ENCODE measurements at places on chromosomes 3 and 15. TPM values are rescaled to one million over a fixed set of nuclear protein-coding genes. Genes with fewer than 3 reads are reported as not detected.

GRCh38 chr3:48879994-48880377, 18.7 kb downstream of the SLC25A20 start:
- H3K4me3 ChIP-seq = no peak overlapping the region
- H3K36me3 ChIP-seq = peaks cover 51% of the 10 kb centered on the region
- DNase-seq = no peak
- no peaks in the 10 kb centered on the region for H3K4me1 ChIP-seq
- H3K27me3 ChIP-seq = no peaks in the 10 kb centered on the region

GRCh38 chr15:99995543-99995942, 262.3 kb upstream of the LYSMD4 start:
- H3K4me1 ChIP-seq = no peaks in the 10 kb centered on the region
- no peaks in the 10 kb centered on the region for H3K27me3 ChIP-seq
- H3K36me3 ChIP-seq = no peaks in the 10 kb centered on the region
- no peak overlapping the region for H3K27ac ChIP-seq
- no peak overlapping the region for H3K4me3 ChIP-seq
- DNase-seq = no peak

The MUC20 gene
- 3.8 TPM for polyA plus RNA-seq

The SH2D7 gene
- polyA plus RNA-seq = not detected

The FBLN2 gene
- polyA plus RNA-seq = not detected

The MTFMT gene
- 9.0 TPM for polyA plus RNA-seq

The CILP gene
- polyA plus RNA-seq = not detected
